HFFc6 (cell line): ENCODE measurements at places on chromosomes 12 and 14. TPM values are rescaled to one million over a fixed set of nuclear protein-coding genes. Genes with fewer than 3 reads are reported as not detected.

Gene GPD1
- total RNA-seq, result 0.06 to 0.07 TPM in 2 of 3 replicates, not detected in the other

DNA sequence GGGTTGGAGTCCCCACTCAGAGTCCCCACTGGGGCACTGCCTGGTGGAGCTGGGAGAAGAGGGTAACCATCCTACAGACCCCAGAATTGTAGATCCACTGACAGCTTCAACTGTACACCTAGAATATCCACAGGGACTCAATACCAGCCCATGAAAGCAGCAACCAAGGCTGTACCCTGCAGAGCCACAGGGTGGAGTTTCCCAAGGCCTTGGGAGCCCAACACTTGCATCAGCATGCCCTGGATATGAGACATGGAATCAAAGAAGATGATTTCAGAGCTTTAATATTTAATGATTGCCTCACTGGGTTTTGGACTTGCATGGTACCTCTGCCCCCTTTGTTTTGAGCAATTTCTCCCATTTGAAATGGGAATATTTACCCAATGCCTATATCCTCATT lies 80.4 kb downstream of the RASSF9 start:
- peaks cover 10% of the 10 kb centered on the region for H3K36me3 ChIP-seq
- H3K4me3 ChIP-seq, result no peak overlapping the region
- no peaks in the 10 kb centered on the region for H3K4me1 ChIP-seq
- no peak overlapping the region for H3K27ac ChIP-seq
- H3K27me3 ChIP-seq, result peaks cover 2% of the 10 kb centered on the region; the same call in 1 of the 2 replicates
- no peak for DNase-seq

GRCh38 chr12:120586860-120587259 lies 5.7 kb upstream of the POP5 start:
- H3K27ac ChIP-seq, result no peak overlapping the region
- H3K4me1 ChIP-seq, result peaks cover 18% of the 10 kb centered on the region
- H3K4me3 ChIP-seq, result no peak overlapping the region

DNA sequence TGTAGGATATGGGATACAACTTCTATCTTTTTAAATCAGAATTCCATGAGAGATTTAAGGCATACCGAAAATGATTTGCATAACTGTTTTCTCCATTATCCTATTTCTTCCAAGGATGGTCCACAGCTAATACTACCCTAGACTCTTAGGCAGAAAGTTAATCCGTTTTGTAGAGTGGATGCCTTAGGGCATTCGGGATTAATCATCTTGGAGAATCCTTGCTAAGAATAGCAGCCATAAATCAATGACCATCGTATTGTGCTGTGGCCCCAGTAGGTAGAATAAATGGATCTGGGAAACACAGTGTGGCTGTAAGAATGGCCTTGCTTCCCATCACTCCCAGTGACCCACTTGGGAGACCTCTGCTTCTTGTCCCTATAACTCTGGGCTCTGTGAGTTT lies 99.6 kb downstream of the SSPN start:
- H3K27me3 ChIP-seq, result no peaks in the 10 kb centered on the region; the same call in none of the 2 replicates
- H3K4me1 ChIP-seq, result peaks cover 38% of the 10 kb centered on the region
- DNase-seq, result peak; percentile 16
- H3K4me3 ChIP-seq, result no peak overlapping the region
- H3K36me3 ChIP-seq, result no peaks in the 10 kb centered on the region

DNA sequence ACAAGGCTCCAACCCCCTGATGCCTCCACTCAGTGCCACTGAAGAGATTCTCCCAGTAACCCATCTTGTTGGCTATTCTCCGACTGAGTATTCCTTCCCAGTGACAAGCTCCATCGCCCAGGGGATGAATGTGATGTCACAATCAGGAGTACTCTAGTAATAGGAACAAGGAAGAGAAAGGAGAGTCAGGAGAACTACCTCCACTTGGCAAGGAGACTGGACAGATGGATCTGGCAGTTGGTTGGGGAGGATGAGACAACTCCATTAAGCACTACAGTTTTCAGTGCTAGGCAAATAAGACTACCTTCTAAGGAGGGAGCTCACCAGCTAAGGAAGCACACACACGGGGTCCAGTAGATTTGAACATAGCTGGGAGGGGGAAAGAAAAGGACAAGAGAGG lies 5.3 kb downstream of the RNF41 start:
- H3K4me3 ChIP-seq, result no peak overlapping the region
- H3K36me3 ChIP-seq, result peaks cover 20% of the 10 kb centered on the region
- DNase-seq, result no peak
- H3K27ac ChIP-seq, result peak overlapping the region; percentile 29; the same call in 1 of the 2 replicates
- H3K27me3 ChIP-seq, result peaks cover 6% of the 10 kb centered on the region

Gene KLHL33
- 0.05 TPM in 2 of 3 replicates, not detected in the other for total RNA-seq

DNA sequence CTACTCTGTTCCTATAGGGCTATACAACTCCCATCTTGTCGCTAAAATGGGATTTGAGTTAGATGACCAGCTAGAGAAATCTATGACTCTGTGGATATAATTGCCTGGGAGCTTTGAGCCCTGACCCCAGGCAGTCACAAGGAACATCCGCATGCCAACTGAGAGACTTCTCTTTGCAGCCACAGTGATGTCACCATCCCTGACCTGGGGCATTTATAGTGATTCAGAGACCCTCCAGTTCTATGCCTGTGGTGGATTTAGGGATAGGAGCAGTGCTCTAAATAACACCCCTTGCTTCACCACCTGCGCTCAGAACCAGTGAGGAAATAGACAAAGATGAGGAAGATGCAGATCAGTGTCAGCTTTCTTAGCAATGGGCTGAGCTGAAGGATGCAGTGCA lies 86.2 kb downstream of the RIN3 start:
- peak overlapping the region; percentile 88 for H3K27ac ChIP-seq
- peaks cover 15% of the 10 kb centered on the region; the same call in 1 of the 2 replicates for H3K36me3 ChIP-seq
- H3K27me3 ChIP-seq, result peaks cover 5% of the 10 kb centered on the region
- peak overlapping the region; percentile 55 for H3K4me3 ChIP-seq

Gene RFX4
- not detected in 3 replicates for total RNA-seq

DNA sequence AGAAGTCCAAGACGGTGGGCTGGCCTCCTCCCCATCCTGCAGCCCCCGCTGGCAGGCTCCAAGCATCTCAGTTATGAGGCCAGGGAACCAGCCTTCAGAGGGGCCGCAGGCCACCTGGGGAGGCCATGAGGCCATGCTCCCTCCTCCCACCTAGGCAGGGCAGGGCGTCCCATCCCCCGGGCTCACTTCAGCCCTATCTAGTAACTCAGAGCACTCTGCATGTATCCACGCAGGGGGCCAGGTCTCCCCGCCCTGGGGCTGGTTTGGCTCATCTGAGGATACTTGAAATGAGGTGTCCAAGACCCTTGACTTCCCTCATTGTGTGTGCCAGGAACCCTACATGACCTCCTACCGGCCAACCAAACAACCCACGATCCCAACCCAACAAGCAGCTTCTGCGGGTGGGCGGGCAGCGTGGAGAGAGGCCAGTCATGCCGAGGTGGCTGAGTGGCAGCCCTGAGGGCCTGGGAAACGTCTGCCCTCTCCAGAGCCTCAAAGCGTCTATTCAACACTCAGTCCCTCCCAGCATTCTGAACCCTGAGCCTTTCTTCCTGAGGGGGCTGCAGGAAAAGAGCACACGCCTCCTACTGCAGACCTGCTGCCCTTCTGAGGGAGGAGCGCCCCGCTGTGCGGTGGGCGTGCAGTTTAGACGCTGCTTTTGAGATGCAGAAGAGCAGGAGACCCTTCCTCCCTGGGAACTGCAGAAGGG lies 16.8 kb downstream of the ISCA2 start:
- H3K4me1 ChIP-seq, result peaks cover 17% of the 10 kb centered on the region
- peaks cover 22% of the 10 kb centered on the region for H3K36me3 ChIP-seq
- no peak overlapping the region for H3K4me3 ChIP-seq
- peak overlapping the region; percentile 75 for H3K27ac ChIP-seq

DNA sequence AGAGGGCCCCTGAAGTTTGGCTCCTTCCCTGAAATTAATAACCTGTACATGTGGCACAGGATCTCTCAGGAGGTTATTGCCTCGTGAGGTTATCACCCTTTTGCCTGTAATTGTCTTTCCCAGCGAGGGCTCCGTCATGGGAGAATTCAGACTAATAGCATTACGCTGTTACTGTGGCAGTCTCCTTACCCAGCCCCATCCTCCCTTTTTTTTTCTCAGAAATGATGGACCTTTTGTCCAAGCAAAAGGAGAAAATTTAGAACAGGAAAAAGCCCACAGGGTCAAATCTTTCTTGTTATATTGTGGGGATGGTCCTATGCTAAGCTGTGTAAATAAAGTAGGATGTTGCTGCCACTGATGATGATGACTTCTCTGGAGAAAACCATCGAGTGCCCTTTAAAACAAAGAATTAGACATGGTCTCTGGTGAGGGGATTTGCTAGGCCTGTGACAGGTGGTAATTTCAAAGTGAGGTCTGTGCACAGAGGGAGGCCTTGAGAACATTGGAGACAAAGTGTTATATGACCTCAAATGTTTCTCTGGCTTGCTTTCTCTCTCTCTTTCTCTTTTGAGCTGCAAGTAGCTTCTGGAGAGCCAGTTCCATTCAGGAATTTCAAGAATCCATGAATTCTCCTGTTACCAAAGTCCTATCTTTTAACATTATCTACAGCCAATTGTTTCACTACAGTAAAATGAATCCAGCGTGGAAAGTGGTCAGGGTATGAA lies 357.2 kb downstream of the BMP4 start:
- no peaks in the 10 kb centered on the region for H3K36me3 ChIP-seq
- no peak overlapping the region for H3K27ac ChIP-seq
- no peaks in the 10 kb centered on the region for H3K4me1 ChIP-seq
- peaks cover 6% of the 10 kb centered on the region; the same call in 1 of the 2 replicates for H3K27me3 ChIP-seq

DNA sequence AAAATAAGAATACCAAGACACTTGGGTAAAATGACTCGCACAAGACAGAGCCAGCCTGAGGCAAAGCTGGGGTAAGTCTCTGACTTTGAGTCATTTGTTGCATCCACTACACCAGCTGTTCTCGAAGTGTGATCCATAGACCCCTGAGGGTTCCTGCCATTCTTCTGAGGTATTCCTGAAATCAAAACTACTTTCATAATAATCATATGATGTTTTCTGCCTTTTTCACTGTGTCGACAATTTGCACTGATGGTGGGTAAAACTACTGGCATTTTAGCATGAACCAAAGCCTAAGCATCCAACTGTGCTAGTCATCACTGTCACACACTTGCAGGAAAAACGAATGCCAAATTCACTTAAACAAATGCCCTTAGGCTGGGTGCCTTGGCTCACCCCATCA lies 135.5 kb upstream of the FUT8 start:
- peak overlapping the region; percentile 22; the same call in 1 of the 2 replicates for H3K4me3 ChIP-seq
- no peaks in the 10 kb centered on the region for H3K36me3 ChIP-seq
- H3K4me1 ChIP-seq, result peaks cover 30% of the 10 kb centered on the region
- peak; percentile 77 for DNase-seq
- H3K27me3 ChIP-seq, result no peaks in the 10 kb centered on the region

- DNase-seq, result no peak
- no peak overlapping the region for H3K4me3 ChIP-seq
- H3K27ac ChIP-seq, result no peak overlapping the region
- no peaks in the 10 kb centered on the region for H3K36me3 ChIP-seq
Observed at GRCh38 chr14:96482986-96483385, 19.2 kb upstream of the PAPOLA start.

GRCh38 chr12:47763481-47764346 lies 5.0 kb upstream of the RAPGEF3 start:
- H3K36me3 ChIP-seq, result no peaks in the 10 kb centered on the region
- no peak overlapping the region for H3K4me3 ChIP-seq
- peaks cover 5% of the 10 kb centered on the region for H3K4me1 ChIP-seq
- H3K27ac ChIP-seq, result no peak overlapping the region

DNA sequence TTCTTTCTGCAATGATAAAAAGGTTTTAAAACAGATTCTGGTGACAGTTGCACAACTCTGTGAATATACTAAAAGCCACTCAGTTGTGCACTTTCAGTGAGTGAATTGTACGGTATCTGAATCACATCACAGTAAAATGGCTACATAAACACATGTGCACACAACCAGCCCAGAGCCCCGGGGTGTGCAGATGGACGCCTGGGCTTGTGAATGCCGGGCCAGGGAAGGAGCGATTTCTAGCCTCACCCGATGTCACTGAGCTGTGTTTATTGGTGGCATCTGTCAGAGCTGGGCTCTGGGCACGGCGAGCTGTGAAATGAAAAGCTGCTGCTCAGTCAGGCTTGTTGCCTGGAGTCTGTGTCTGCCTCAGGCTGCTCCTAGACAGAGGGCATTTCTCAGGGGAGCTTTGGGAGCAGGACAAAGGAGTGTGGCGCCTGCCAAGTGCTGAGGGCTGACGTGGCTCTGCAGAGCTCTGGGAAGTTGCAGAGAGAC lies 25.9 kb downstream of the RHOF start:
- no peaks in the 10 kb centered on the region; the same call in 1 of the 2 replicates for H3K36me3 ChIP-seq
- H3K27ac ChIP-seq, result peak overlapping the region; percentile 84
- peak; percentile 31 for DNase-seq
- H3K4me3 ChIP-seq, result peak overlapping the region; percentile 46
- H3K4me1 ChIP-seq, result peaks cover 34% of the 10 kb centered on the region

DNA sequence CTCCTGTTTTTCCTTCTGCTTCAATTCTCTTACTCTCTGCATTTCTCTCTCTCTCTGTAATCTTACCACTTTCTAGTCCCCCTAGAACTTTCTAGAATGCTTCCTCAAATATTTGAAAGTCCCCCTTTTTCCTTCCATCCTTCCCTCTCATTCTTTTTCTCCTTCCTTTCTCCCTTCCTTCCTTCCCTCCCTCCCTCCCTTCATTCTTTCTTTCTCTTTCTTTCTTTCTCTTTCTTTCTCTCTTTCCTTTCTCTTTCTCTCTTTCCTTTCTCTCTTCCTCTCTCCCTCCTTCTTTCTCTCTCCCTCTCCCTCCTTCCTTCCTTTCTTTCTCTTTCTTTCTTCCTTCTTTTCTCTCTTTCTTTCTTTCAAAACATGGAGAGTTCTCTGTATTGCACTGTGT lies 201.4 kb upstream of the IGF1 start:
- no peak overlapping the region for H3K27ac ChIP-seq
- H3K27me3 ChIP-seq, result no peaks in the 10 kb centered on the region; the same call in none of the 2 replicates
- DNase-seq, result no peak
- no peak overlapping the region for H3K4me3 ChIP-seq
- peaks cover 4% of the 10 kb centered on the region for H3K4me1 ChIP-seq

GRCh38 chr14:23154964-23155587 lies 28.4 kb downstream of the SLC7A8 start:
- H3K4me3 ChIP-seq, result peak overlapping the region; percentile 84
- no peaks in the 10 kb centered on the region; the same call in 1 of the 2 replicates for H3K27me3 ChIP-seq
- peak overlapping the region; percentile 97 for H3K27ac ChIP-seq
- no peaks in the 10 kb centered on the region for H3K36me3 ChIP-seq

Gene MYH7
- not detected in 3 replicates for total RNA-seq

Gene TRIM9
- total RNA-seq, result not detected in 3 replicates

GRCh38 chr12:1161197-1161596 lies 170.2 kb downstream of the ERC1 start:
- H3K27me3 ChIP-seq, result no peaks in the 10 kb centered on the region; the same call in 1 of the 2 replicates
- H3K4me3 ChIP-seq, result no peak overlapping the region
- no peak for DNase-seq
- no peak overlapping the region for H3K27ac ChIP-seq
- no peaks in the 10 kb centered on the region for H3K4me1 ChIP-seq

GRCh38 chr12:106429636-106430035 lies 72.1 kb downstream of the POLR3B start:
- DNase-seq, result no peak
- H3K36me3 ChIP-seq, result peaks cover 12% of the 10 kb centered on the region
- no peak overlapping the region for H3K27ac ChIP-seq
- no peaks in the 10 kb centered on the region for H3K4me1 ChIP-seq
- no peaks in the 10 kb centered on the region for H3K27me3 ChIP-seq

DNA sequence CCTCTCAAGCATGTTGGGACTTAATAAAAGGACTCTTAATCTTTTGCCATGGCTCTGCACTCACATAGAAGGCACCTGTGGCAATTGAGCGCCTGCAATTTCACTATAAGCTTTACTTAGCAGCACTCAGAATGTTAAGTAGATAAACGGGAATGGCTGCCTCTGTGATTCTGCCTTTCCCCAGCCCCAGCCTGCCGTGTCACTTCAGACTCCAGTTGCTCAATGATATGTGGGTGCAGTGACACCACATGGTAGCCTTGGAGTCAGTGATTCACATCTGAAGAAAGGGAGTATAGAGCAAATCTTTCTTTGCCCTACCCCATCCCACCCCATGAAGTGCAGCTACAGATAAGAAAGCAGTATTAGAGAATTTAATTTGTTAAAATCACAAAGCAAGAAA lies 96.1 kb downstream of the ZFC3H1 start:
- peak; percentile 19 for DNase-seq
- peaks cover 27% of the 10 kb centered on the region for H3K4me1 ChIP-seq
- H3K27ac ChIP-seq, result no peak overlapping the region
- H3K4me3 ChIP-seq, result no peak overlapping the region
- peaks cover 8% of the 10 kb centered on the region for H3K27me3 ChIP-seq
